ENCODE measurements at places on chromosomes 4 and X.

- no peak for DNase-seq
Measured at GRCh38 chr4:113899271-113900070, 80.0 kb downstream of the ARSJ start.

DNA sequence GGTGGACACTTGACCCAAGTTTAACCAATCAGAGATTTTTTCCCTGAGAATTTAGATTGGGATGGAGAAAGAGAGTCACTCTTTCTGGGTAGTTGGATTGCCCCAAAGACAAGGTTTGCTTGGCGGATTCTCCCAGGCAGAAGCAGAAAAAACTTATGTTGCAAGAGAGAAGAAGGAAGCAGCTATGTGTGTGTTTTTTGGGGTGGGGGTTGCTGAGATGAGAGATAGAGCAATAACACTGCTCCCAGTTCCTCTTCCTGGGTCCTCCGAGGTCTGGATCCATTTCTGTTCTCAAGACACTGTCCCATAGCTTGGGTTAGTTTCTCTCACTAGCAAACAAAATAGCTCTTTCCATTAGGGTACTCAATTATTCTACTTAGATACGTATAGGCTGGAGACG lies 222.1 kb downstream of the STIM2 start:
- no peak for DNase-seq

GRCh38 chrX:130637591-130637990 lies 235.8 kb downstream of the RBMX2 start:
- no peak for DNase-seq

DNA sequence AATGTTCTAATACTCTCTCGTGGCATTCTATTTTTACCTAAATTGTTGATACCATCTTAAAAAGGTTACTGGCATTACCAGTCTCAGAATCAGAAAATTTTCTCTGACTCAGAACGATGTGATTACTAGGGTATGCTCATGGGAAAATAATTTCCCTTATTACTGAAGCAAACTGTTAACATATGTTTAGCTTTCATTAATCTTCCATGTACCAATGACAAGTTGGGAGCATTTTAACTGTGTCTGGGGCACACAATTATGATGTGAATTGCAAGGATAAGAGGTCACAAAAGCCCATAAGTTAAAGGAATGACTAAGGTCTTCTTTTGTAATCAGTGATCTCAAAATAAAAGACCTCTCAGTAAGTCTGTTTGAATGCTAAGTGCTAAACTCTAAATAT lies 1254.6 kb downstream of the PCDH18 start:
- no peak for DNase-seq

GRCh38 chrX:29478336-29479069 lies 736.9 kb upstream of the MAGEB2 start:
- no peak for DNase-seq

Data from nucleus accumbens (tissue), 56 donors.